ENCODE measurements at places on chromosomes 5 and 9.

DNA sequence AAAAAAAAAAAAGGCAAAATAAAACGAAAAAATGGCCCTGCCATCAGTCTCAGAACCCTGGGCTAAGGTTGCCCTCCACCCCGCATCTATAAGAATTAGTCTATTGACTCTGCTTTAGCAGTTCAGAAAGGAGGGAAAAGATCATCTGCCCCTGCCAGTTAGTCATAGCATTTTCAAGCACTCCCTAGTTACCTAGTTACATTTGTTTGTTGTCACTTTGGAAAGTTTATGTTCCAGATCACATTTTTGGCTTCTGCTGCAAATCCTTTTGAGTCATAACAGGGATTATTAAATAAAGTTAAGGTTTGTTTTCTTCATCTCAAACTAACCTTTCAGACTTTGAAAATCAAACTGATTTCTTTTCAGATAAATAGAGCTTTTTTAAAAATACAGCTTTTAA, 52.1 kb downstream of the AQP7 start:
- DNase-seq, result no peak

DNA sequence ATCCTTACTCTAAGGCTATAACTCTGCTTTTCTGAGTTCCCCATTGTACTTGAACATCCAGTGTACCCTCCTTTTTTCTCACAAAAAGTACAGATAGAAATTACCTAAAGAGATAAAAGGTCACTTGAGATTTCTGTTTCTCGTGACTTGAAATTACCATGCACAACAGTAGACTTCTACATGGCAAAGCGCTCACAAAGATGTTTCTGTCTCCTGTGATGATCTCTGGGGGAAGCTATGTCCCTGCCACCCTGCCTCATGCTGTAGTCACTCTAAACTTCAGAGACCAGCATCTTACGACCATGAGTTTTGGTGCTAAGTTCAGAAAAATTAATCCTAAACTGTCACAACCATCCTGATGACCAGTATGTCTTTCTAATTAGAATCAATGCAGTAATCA, 36.2 kb downstream of the NFIB start:
- no peak for DNase-seq

- DNase-seq, result no peak
These were observed 12.9 kb downstream of the NLN start for GRCh38 chr5:65734921-65735320.

DNA sequence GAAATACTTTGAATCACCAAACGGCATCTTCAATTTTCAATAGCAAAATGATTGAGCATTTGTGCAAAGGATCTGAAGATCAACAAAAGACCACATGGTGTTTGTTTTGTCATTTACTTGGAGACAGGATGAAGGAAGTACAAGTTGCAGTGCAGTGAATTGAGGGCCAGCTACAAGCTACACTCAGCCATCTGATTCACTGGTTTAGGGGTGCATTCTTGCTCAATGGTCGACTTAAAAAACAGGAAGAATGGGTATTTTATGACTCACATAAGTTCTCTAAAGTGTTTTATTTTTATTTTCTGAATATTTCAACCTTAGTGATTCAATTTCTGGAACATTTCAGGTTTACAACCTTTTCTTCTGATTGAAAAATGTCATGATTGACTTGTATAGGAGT, 412.1 kb upstream of the ADAMTSL1 start:
- DNase-seq, result no peak

GRCh38 chr5:140596321-140596741, 31.7 kb downstream of the SLC35A4 start:
- DNase-seq, result no peak

DNA sequence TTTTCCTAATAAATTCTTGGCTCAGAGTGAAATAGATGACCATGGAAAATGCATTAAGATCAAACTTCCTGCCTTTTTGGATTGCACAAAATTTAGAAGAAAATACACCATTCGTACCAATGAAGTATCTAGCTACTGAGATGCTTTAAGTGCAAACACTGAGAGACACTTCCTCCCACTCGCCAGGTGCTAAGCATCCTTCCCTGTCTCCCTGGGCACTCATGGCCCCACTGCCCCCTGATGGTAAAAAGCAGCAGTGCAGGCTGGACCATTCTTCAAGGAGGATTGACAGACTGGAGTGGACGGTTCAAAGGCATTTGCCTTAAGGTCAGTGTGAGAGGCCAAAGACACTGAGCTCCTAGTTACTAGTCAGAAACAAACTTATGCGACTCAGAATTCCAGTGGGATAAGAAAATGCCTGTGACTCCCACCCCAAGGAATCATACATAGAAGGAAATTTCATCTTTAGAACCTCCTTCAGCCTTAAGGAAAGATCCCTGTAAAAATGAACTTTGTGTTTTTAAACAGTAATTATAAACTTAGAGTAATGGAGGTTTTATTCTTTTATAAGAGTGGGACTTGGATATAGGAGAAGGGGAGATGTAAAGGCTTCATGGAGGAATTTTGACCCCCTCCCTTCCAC, 86.0 kb upstream of the SLC30A5 start:
- peak; percentile 51 for DNase-seq

GRCh38 chr5:4306057-4306456, 710.4 kb downstream of the IRX1 start:
- no peak for DNase-seq

DNA sequence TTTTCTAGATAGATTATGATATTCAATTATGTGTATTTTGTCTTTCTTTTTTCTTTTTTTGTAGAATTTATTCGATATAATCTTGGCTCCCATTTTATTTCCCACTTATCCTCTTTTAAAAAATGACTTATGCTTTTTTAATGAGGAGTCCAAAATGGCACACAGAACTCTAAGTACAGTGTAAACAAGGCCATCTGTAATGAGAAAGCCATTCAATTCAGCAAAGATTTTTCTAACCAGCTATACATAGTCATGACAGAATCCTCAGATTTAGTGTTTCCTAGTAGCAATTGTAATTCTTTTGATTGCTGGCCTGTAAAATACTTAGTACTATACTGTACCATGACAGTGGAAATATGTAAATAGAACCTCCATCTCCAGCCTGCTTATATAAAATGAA, 651.4 kb downstream of the RAB3C start:
- DNase-seq, result no peak

DNA sequence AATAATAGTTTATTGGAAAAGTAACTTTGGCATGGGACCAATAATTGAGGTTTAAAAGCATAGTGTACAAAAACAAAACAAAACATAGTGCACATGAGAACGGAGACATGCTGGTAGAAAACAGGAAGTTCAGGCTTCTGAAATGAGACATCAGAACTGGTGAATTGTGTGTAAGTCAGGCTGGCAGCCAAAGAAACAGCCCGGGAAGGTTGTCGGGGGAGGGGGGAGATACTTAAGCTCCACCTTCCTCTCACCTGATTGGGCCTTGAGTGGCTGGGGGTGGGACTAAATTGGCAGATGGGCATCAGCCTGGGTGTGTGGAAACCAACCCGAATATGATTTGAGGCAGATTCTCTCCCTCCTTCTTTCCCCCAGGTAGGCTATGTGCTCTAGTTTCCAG, 256.3 kb downstream of the SMARCA2 start:
- peak; percentile 10 for DNase-seq

All from activated T-helper 2 cell treated with anti-CD3 and anti-CD28 coated beads, Interferon-gamma antibody, Interleukin-2, Interleukin-4, amounts not matched to agents 10 μg/mL and 5 μg/mL and 100 μg/mL, durations not matched to agents 14 hours and 24 hours and 36 hours (primary cell).